ENCODE measurements at places on chromosomes 12 and 14.

DNA sequence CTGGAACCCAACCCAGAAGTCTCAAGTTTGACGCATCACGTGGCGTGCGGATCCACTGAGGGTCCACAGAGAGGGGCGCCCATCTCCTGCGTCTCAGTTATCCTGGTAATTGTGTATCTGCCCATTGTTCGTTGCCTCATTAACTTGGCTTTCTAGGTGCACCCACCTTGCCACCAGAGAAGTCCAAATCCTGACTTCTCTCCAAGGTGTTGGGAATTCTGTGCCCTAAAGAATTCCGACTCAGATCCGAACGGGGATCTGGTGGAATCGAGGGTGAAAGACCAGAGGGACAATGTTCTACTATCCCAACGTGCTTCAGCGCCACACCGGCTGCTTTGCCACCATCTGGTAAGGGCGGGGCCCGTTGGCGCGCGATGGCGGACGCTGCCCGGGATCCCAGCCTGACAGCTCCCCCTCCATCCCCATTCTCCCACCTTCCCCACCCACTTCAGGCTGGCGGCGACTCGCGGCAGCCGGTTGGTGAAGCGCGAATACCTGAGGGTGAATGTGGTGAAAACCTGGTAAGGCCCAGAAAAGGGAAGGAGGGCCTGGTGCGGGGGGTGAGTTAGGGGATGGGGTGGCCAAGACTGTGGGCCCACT lies 481 bp downstream of the REC8 start:
- no peak for DNase-seq

- DNase-seq, result no peak
These were observed 2.4 kb downstream of the RND1 start for GRCh38 chr12:48863291-48863690.

DNA sequence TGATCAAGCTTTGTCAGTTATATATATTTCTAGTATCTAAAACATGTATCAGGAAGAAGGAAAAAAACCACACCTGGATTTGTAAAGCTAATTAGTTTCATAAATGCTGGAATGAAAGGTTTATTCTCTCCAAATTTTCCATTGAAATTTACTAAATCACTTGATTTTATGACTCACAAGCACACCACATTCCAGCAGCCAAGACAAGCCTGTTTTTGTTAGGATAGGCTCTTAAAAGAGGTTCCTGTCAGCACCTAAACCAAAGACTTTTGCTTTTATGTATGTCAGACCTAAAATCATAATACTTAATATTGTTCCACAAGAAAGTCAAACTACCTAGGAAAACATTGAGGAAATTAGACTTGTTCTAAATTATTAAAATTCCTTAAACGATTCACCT lies 85.3 kb upstream of the PAWR start:
- no peak for DNase-seq

DNA sequence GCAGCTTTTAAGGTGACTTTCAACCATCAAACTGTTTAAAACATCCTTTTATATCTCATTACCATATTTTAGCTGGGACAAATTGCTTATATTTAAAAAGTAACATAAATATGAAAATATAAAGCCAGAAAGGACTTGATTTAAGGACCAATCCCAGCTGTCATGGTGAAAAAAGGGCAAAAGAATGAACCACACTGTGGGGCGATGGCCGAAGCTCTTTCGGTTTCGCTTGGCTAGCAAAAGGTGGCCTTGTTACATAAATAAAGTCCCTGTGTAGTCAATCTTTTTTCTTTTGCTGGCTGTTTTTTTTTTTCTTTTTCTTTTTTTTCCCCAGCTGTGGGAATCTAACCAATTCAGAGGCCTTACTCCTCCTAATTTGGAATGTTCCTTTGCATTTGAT lies 50.9 kb downstream of the FBXO33 start:
- DNase-seq, result no peak

GRCh38 chr14:91374879-91375702 lies 42.5 kb downstream of the CCDC88C start:
- DNase-seq, result no peak

DNA sequence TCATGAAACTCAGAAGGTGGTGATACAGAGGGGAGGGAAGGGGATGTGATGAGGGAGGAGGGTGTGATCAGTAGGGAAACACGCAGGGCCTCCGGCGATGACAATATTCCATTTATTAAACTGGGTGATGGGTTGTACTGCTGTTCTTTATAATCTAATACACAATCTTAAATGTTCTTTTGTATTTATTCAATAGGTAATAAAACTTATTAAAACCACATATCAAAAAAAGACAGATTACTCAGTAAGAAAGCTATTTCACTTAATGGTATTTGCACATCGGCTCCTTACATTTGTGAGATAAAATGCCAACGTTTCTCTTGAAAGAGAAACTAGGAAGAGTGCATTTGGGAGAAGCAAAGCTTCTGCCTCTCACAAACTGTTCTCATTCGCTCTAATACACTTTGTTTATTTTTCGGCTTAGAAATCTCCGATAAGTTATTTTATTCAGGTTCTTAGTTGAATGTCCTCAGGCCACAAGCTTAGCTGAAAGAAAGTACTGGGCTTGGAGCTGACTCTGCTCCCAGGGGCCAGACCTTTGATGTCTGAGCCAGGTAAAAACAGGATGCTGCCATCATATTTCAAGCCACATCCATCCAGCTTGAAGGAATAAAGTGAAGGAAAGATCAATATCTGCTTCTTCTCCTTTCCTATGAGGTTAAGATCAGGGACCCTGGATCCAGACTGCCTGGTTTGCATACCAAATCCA lies 17.5 kb downstream of the STON2 start:
- DNase-seq, result no peak

GRCh38 chr12:9729082-9729481 lies 3.8 kb downstream of the CLECL1 start:
- no peak for DNase-seq

DNA sequence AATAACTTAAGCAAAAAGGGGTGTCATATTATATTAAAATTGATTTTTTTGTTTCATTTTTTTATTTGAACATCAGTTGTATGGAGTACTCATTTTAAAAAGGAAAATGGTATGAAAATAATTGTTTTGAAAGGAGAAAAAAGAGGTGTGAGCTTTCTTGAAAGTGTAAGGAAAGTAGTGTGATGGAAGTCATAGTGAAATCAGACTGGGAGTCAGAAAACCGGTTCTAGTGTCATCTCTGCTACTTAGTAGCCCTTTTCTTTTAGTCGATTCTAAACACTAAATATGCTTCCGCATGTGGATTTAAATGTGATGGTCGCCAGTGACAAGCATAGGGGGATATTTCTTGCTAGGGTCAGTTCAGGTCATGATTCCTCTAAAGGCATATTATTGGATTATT lies 1.8 kb upstream of the DYRK2 start:
- DNase-seq, result no peak

- no peak for DNase-seq
These were observed 1.8 kb downstream of the CCDC197 start for GRCh38 chr14:93998871-93999403.

GRCh38 chr14:51836417-51836816 lies 24.0 kb upstream of the GNG2 start:
- DNase-seq, result no peak

DNA sequence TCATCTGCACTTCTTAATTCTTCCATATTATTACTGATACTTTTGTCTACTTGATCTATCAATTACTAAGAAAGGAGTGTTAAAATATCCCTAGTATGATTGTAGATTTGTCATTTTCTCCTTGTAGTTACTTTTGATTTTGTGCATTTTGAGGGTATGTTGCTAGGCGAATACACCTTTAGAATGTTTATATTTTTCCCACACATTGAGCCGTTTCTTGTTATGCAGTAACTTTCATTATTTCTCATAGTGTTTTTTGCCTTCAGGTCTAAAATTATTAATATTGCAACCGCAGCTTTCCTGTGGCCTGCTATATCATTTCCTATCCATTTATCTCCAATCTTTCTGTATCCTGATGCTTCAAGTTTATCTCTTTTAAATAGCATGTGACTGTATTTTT lies 44.6 kb upstream of the C12orf42 start:
- DNase-seq, result no peak

DNA sequence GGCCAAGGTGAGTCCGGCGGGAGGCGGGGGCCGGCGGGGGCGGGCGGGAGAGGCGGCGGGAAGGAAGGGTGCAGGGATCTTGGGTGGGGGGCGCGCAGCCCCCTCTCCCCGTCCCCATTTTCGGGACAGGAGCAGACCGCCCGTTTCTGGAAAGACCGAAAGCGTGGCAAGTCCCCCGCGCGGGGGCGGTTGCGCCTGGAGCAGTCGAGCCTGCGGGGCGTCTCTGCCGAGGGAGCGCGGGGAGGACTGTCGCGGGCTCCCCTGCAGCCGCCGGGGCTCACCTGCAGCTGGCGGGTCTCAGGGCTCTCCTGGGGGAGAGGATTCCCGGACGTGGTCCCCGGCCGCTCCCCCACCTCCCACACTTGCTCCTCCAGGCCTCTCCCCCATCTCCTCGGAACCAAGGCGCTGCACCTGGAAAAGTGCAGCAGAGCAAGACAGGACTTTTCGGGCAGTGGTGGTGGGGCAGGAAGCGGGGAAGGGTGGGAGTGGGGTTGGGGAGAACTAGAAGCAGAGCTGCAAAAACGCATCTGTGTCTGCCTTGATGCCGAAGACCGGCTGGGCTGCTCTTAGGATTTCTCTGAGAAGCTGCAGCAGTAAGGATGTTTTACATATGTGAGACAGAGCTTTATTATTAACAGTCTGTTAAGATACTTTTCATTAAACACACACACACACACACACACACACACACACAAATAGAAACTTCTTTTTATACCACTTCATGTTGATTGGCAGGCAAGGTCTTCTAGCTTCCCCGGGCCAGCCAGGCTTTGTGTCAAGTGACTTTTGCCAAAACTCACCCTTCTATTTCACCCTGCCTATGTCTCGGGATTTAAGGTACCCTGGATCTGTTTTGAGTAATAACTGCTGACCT lies 677 bp downstream of the C12orf75 start:
- no peak for DNase-seq

DNA sequence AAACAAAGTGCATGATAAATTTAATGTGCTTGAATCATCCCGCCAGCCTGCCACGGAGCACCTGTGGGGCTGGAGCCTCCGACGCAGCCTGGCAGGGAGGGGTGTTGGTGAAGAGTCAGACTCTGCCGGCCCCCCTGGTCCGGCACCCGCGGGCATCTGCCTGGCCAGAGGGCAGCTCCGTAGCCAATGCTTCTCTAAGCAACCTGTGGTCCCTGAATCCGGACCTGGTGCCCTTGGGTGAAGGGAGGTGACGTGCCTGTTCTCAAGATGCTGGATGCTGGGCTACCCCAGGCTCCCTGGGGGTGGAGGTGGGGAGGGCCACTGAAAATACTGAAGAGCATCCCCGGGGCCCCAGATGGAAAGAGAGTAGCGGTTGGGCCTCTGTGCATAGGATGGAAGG lies 158.6 kb upstream of the C14orf180 start:
- no peak for DNase-seq

- DNase-seq, result no peak
These were observed 15.2 kb upstream of the CSRNP2 start for GRCh38 chr12:51098611-51099010.

DNA sequence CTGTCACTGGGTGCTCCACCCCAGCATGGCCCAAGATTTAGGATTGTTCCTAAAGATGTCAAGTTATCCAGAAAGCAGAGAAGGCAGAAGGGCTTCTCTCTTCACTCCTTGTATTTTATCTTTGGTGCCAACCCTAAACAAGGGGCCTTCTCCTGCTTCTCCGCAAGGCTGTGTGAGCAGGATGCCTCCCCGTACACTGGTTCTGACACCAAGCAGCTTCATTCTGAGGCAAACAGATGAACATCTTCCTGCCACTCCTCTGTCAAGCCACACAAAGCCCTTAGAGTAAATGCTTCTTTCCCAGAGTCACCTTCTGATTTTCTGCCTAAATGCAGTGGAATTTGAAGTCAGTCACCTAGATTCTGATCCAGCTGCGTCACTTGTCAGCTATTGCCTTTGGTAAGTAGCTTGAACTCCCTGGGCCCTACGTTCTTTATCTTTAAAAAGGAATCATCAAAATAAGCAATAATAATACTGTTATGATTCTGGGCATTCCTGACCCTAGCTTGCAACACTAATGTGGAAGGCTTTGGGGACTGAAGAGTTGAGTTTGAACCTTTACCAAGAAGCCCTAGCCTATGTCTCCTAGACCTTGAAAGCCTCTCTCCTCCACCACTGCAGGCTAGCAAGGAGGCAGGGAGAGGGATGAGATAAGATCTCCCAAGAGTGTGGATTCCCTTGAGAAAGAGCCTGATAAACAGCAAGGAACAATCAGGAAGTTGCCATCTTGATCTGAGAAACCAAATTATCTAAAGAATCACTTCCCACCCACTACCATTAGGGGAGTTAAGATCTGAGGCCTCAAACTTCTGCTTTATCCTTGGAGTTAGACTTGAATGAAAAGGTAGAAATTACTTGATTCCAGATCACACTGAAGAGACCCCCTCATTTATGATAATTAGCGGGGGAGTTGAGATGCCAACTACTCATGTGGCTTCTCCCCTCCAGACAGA lies 5.7 kb downstream of the KRT73 start:
- no peak for DNase-seq

DNA sequence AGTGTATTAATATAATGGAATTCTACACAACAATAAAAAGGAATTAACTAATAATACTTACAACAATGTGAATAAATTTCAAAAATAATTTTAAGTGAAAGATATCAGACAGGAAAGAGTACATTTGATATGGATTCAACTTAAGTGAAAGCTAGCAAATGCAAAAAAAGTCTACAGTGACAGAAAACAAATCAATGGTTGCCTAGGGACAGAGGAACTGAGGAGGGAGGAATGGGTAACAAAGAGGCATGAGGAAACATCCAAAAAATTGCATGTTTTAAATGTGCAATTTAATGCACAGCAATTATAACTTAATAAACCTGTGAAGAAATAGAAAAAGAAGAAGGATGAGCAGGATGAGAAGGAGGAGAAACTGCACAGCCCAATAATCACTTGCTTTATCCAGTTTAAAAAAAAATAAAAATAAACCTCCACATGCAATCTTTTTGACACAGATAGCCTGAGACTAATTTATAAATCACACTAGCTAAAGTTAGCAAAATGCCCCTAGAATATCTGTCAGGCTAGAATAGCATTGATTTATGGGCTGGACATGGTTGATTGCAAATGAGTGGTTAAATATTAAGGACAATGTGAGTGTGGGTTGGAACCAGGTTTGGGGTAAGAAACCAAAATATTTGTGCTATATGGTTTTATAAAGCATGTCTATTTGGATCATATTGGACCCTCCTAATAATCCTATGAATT lies 1089.1 kb downstream of the TRHDE start:
- DNase-seq, result no peak

GRCh38 chr12:159156-159782 lies 54.7 kb downstream of the SLC6A12 start:
- DNase-seq, result no peak

DNA sequence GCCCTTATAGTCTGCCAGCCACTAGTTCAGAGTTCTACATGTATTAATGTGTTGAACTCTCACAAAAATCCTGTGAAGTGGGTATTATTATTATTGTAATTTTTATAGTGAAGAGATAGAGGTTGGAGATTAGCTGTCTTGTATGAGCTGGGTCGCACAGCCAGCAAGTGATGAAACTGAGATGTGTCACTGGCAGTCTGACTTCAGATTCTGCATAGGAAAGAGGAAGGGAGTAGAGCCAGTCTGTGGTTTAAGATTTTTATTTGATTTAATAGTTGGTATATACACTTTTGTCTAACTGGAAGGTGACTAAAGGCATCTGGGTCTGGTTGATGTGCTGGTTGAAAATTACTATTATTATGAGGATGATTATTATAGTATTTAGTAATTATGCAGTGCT lies 5.8 kb upstream of the FRS2 start:
- DNase-seq, result no peak

Data from CMK (cell line).